ENCODE measurements at places on chromosomes 3 and 15. TPM values are rescaled to one million over a fixed set of nuclear protein-coding genes. Genes with fewer than 3 reads are reported as not detected.

- no peak for DNase-seq
Measured at GRCh38 chr3:126288314-126288713, 68.9 kb downstream of the KLF15 start.

GRCh38 chr3:105367406-105368213, 901 bp downstream of the ALCAM start:
- peak; percentile 49 for DNase-seq

GRCh38 chr15:88835119-88835518, 31.9 kb downstream of the ACAN start:
- DNase-seq: no peak

DNA sequence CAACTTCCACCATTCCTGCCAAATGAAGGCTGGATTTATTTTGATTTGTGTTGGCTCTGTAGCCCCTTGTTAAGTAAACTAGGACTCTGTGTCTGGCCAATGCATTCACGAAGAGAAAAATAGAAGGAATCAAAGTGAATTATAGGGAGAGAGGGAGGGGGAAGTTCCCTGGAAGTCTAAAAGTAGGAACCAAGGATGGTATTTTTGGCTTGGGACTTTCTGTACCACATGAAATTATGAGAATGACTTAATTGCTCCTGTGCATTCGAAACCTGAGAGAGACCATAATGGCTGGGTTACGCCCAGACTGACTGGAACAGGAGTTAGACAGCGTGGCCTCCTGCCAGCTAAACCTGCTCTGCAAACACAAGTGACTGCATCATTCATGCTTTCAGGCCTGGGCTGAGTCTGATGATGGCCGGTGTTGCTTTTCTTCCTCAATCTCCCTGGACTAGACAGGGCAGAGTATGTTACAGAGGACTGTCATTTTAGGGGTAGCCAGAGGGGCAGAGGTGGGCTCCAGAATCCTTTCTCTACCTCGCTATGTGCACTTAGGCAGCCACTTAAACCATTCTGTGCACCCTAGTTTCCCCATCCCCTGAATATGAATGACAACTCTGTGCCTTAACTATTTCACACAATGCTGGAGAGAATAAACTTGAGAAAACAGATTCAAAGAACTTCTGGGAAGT, 58.9 kb downstream of the MYO1E start:
- no peak for DNase-seq

- DNase-seq: no peak
Measured at GRCh38 chr15:32837935-32838334, 120.1 kb downstream of the GREM1 start.

The FBXW12 gene
- polyA plus RNA-seq: 0.07 TPM

GRCh38 chr3:109059264-109059663, 58.7 kb downstream of the MORC1 start:
- no peak for DNase-seq

DNA sequence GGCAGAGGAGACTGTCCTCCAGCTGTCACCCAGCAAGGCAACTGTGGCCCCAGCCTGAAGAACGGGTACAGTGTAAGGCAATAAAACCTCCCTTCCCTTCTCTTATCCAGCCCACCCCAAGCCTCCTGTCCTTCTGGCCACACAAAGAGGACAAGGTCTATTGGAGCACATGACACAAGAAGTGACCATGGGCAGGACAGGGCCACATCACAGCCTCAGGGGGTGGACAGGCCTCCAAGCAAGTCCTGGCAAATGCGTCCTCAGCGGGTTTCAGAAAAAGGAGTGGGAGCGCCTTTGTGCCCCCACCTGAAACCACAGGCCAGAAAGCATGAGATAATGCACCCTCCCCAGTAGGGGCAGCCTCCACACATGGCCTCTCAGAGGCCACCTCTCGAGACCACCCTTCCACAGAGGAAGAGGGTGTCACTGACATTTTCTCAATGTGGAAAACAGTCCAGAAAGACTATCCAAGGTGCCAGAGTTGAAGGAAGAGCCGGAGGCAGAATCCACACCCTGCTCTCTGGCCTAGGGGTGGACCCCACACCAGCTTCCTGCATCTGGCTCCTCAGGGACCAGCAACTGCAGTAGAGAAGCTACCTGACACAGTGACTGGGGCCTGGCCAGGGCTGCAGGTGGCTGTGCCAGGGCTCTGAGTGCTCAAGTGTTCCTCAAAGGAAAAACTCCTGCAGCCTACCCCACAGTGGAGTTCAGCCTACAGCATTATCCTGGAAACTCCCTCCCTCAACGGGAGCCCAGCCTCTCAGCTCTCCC, 43.9 kb downstream of the CCDC12 start:
- no peak for DNase-seq

GRCh38 chr15:66740802-66741201, 38.8 kb downstream of the SMAD6 start:
- DNase-seq: no peak

GRCh38 chr15:77904436-77904821, 173.1 kb downstream of the TBC1D2B start:
- DNase-seq: no peak

The SPINK8 gene
- polyA plus RNA-seq: not detected

DNA sequence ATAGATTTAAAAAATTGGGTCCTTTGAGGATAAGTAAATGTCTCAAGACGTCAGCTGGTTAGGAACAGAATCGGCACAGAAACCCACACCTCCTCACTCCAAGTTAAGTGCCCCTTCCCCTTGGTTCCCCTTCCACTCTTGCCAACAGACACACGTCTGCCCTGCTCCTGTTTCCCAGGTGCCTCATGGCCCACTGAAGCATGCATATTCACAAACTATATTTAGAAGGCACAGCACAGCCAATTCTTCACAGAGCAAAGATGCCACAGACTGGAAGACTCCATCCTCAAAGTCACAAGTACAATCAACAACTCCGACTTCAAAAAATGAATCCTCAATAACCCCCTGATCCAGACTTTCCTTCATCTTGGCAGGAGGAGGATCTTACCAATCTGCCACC, 295.4 kb upstream of the NR2F2 start:
- no peak for DNase-seq

DNA sequence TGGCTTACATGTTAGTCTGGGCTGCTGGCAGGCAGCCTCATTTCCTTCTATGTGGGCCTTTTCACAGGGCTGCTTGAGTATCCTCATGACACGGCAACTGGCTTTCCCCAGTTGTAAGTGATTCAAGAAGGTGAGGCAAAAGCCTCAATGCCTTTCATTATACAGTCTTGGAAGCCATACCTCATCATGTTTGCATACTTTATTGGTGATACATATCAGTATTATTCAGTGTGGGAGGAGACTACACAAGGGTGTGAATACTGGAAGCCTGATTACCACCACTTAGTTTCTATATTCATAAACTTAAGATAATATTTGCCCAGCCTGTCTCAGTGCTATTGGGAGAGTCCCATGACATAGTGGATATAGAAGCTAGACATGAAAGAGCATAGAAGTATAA, 346.8 kb downstream of the SOX2 start:
- no peak for DNase-seq

DNA sequence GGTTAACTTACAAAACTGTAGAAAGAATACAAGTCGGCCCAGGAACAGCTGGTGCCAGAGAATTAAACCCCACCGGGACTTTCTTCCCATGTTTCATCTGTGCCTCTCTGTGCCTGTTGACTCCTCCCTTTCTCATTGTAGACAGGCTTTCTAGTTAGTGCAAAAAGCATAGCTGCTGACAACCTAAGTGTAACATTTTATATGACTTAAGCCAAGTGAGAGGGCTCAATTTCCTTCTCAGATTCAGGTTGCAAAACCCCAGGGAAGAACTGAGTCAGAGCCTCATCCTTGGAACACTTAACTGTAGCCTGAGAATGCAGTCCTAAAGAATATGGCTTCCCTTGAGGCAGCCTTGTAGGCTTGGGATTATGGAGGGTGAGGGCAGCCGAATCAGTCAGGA, 302.5 kb upstream of the AZI2 start:
- DNase-seq: no peak

DNA sequence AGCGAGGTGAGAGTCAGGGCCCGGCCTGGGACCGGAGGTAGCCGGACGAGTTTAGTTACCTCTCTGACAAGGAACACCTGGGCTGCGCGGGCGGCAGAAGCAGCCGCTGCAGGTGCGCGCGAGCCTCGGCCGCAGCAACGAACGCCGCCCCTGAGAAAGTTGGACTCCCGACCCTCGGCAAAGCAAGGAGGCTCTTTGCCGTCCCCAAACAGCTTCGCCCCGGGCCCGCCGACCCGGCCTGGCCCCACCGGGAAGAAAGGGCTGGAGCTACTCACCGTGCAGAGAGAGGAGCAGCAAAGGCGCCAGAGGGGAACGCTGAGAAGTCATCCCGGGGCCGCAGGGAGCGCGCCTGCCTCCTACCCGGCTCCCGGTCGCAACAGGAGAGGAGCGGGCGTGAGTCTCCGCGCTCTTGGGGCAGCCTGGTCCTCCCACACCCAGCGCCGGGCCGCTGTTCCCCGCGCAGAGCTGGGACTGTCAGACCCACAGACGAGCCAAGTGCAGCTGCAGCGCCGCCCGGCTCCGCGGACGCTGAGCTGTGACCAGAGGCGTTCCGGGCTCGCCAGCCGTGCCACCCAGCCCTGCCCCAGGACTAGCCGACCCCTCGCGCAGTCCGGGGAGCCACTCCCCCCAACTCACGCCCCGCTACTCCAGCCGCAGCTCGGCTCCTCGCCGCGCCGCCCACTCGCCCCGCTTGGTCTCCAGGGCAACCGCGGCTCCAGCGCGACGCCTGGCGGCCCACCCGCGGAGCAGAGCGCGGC, at the start of gene IGSF11:
TSS of gene IGSF11 (minus strand) at position 591 of the 758 bp plus-strand sequence. CDS start at position 327, 264 bp downstream.
- DNase-seq: peak; percentile 96

DNA sequence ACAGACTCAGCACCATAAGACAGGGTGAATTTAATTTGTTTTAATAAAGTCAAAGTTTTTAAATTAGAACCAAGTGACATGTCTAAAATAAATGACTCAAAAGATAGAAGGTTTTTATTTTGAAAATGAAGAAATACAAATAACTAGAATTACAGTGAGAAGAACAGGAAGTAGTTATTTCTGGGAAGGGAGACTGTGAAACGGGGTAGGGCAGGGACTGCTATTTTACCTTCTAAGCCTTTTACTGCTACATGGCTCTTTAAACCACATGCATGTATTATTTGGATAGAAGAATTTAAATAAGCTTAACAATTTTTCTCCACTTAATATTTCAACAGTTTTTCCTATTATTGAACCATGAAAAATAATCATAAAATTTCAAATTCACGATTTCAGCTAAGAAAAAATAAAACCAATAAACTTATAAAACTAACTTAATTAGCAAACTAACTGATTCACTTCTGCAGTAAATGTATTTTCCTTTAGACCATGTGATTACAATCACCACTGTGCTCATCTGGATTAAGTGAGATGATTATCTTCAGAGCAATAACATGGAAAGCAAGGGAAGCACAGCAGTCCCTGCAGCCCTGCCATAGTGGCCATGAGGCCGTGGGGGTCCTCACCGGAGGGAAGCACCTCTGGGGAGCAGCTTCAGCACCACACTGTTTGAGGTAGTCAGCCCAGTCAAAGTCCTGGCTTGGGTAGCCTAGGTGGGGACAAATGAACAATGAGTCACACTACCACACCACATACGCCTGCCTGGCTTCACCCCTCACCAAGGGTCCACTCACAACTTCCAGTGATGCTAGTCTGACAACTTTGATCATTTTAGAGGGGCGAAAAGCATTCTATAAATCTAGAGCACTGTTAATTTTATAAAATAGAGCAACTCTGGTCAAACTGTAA, 28.3 kb upstream of the STIMATE start:
- DNase-seq: peak; percentile 64

- DNase-seq: no peak
Measured at GRCh38 chr15:40256638-40257235, 17.9 kb downstream of the PAK6 start.

- DNase-seq: no peak
Measured at GRCh38 chr15:93019090-93019489, 69.9 kb downstream of the RGMA start.

GRCh38 chr3:129046037-129046731, 14.4 kb upstream of the GP9 start:
- no peak for DNase-seq

DNA sequence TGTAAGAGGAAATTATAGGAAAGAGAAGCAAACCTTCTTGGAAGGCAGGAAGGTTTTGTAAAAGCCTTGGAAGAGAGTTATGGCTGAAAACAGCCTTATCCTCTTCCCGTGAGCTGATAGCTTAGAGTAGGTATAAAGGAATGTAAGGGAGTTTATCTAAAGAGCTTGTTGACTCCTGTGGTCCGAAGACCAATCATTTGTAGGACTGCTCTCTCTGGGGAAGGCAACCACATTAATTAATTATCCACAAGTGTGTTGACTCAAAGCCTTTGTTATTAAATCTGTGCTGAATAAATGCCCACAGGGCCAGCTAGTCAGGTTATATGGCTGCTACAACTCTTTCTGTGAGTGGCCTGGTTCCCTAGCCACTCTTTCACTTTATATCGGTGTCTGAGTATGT, 452.1 kb upstream of the RASGRP1 start:
- no peak for DNase-seq

- no peak for DNase-seq
Measured at GRCh38 chr3:186221760-186222378, 113.0 kb upstream of the ETV5 start.

The SLC12A8 gene
- 13.2 TPM for polyA plus RNA-seq

- DNase-seq: no peak
Measured at GRCh38 chr15:66748708-66749035, 46.6 kb downstream of the SMAD6 start.

GRCh38 chr3:8371085-8371551, 130.5 kb upstream of the LMCD1 start:
- no peak for DNase-seq

The BFSP2 gene
- polyA plus RNA-seq: not detected

GRCh38 chr3:123320221-123320620, 118.5 kb downstream of the SEC22A start:
- no peak for DNase-seq

The SLTM gene
- polyA plus RNA-seq: 48.9 TPM

The RHCG gene
- polyA plus RNA-seq: not detected

The MOBP gene
- not detected for polyA plus RNA-seq

GRCh38 chr15:25060472-25060803, 105.7 kb downstream of the SNRPN start:
- no peak for DNase-seq

The SLCO2A1 gene
- polyA plus RNA-seq: 5.8 TPM

The USP50 gene
- polyA plus RNA-seq: not detected

The LRRK1 gene
- polyA plus RNA-seq: 6.5 TPM

DNA sequence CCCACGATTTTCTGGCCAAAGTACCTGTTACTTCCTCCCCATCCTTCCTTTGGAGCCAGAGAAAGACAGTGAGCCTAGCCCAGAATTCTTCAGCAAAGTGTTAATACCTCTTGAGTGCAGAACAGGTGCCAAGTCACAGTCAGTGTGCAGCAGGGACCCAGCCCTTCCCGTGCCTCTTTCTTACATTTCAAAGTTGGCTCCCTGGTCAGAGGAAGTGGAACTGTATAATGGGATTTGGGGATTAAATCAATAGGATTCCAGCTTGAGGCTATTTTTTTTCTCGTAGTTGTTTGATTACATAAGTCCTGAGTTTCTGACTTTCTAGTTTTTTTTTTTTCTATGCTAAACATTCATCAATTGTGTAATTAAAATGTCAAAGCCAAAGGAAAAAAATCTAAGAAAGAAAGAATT, 52.6 kb upstream of the ABHD10 start:
- no peak for DNase-seq

The C3orf18 gene
- polyA plus RNA-seq: 19.7 TPM

- DNase-seq: no peak
Measured at GRCh38 chr3:105960381-105960780, 91.6 kb upstream of the CBLB start.
